RWPE1 (cell line): ENCODE measurements at places on chromosomes 2 and 18.

DNA sequence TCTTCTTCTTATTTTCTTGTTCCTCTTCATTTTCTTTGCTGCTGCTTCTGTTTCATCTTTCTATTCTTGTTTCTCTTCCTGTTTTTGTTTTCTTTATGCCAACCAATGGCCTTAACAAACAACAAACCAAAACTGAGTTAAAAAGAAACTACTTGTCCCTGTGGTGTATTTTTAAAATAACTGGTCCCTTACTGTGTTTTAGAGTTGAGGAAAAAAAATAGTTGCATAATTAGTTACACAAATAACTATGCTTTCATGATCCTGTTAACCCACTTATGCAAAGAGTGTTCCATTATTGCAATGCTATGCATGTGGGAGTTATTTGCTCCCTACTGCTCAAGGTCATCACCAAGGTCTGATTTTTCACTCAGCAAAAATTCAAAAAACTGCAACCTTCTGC is 39.5 kb upstream of the IMP4 start:
- DNase-seq: no peak

- DNase-seq: no peak
These were observed 279.7 kb downstream of the MEIS1 start for GRCh38 chr2:66714610-66715009.

GRCh38 chr2:121919803-121920202 is 164.4 kb downstream of the TSN start:
- DNase-seq: no peak

DNA sequence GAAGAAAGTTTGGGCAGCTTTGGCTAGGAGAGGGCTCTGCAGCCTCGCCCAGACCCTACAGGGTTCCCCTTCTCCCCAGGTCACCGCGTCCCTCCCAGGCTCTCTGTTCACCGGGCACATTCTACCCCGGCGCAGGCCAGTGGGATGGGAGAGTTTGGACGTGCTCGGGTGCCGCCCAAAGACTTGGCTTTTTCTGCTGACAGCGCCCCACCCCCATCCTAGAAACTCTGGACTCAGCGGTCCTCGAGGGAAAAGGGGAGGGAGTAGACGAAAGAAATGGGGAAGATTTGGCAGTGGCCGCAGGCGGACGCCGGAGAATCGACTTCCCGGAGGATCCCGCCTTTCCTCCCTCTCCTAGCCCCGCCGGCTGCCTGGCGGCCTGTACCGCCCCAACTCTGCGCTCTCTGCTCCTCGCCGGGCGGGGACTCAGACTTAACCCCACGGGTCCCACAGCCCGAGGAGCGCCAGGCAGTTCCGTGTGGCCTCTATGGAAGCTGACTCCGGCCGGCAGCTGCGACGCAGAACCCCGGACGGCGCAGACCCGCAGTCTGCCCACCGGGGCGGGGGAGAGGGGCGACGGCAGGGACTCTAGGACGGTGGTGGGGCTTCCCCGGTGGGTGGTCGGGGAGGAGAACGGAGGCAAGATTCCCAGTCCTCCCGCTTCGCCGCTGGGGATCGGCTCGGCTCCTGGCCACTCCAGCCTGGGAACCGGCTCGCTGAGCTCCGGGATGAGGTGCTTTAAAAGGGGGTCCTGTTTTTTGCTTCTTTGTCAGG is 863 bp upstream of the SIX2 start:
- DNase-seq: peak; percentile 63

DNA sequence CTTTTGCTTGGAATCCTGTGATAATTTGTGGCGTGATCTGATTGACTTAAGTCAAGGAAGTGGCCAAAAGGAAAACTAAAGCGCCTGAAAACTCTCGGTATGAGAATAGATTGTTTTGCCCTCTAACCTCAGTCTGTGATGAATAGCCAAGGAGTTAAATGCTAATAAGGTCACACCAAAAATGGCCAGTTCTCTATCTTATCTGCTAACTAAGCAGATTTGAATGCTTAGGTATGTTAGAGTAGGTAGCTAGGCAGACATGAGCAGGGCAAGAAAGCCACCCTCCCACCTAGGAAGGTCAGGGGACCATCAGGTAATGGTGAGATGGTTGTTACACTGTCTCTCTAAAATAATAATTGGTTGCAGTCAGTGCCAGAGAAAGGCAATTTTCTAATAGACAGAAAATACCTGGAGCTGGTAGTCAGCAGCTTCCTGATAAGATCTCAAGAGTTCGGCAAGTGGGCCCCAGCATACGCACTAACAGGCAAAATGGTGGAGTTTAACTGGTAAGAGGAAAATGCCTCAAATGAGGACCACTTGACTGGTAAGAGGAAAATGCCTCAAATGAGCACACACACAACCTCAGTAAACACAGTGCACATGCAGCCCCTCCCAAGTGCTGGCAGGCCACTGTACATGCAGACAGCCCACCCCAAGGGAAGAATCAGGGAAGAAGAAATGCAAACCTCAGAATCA is 468.4 kb downstream of the MBD2 start:
- DNase-seq: no peak

- DNase-seq: no peak
These were observed 595.4 kb downstream of the NYAP2 start for GRCh38 chr2:225994748-225995405.

GRCh38 chr2:99260184-99260583 is 4.7 kb upstream of the LYG2 start:
- no peak for DNase-seq

GRCh38 chr18:74388227-74388626 is 68.9 kb downstream of the DIPK1C start:
- no peak for DNase-seq

DNA sequence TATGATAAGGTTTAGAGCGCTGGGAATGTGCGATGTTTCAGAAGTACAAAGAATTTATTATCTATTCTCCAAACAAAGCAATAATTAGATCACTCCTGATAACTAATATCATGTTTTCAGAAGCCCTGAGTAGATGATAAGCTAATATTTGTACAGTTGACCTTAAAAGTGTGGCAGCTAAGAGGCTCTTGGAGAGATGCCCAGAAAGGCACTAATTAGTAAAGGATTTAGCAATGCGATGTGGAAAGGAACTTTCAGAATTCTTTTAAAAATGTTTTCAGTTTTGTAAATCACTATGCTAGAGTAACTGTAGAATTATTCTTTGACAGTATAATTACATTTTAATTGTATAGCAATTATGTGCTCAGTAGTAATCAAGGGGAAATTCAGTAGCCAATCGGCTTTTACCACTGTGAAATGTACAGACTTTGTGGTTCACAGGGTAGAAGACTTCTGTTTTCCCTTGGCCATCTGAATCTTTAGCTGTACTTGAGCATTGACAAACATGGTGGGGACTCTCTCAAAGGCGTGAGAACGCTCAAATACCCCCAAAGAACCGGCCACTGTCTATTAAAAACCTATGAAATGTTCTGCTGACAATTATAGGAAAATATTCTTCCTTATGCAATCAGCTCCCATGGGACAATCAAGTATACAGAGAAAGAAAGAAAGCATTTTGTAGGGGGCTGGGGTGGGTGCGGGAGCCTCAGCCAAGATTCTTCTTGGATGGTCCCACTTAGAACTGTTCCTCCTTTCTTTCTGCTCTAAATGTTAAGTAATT is 262.8 kb upstream of the AGAP1 start:
- DNase-seq: no peak

- no peak for DNase-seq
These were observed 390.6 kb downstream of the ERBB4 start for GRCh38 chr2:212147921-212148513.

DNA sequence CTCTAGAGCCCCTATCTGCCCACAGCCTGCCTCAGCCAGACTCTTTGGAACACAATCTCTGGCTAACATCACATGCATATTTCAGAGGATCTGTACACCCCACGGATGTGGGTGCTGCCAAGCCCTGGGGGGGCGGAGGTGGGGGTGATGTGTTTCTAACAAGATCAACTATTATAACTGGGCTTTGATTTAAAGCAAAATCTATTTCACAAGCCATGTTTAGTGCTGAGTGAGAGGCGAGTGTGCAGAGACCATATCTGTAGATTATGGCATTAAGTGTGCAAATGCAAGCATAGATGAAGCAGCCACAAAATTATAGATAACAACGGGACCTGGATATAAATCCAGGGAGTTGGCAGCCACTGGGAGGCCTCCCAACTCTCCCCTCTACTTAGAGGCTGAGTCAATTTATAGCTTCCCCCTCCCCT is 135.8 kb upstream of the SMAD2 start:
- DNase-seq: no peak

DNA sequence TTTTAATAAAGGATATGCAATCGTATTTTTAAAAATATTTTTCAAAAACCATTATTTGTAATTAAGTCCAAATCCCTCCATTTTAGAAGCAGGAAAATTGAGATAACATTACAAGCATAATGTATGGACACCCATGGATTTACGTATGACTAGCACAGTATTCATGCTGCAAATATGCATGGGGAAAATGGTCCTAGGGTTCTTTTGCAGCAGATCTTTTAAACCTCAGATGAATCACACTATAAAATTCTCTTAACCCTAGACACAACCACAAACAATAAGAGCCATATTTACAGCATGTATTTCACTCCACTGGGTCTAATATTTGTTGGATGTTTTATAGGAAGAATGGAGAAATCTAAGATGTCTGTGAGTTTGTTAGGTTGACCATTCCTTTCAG is 453.4 kb downstream of the TGIF1 start:
- peak; percentile 69 for DNase-seq

GRCh38 chr2:159902722-159903121 is 104.7 kb upstream of the CD302 start:
- no peak for DNase-seq

DNA sequence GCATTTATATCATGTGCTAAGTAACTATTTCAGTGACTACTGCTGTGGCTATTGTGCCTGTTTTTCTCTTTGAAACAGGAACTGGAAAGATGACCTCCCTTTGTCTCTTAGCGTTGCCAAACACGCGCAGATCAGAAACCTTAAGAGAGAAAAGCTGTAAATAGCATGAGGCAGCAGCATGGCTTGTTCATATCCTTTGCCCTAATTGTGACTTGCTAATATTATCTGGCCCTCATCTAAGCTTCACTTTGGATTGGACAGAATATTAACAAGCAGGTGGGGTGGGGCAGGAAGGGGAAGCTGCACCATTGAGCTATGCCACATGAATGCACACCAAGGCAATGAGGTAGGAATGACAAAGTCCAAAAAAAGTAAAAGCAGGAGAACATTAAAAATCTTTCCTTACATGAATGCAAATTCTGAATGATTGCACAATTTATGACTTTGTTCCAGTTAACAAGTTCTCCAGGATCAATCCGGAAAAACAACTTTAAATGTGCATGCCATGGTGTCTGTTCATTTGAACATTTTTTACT is 128.4 kb downstream of the IRS1 start:
- no peak for DNase-seq

DNA sequence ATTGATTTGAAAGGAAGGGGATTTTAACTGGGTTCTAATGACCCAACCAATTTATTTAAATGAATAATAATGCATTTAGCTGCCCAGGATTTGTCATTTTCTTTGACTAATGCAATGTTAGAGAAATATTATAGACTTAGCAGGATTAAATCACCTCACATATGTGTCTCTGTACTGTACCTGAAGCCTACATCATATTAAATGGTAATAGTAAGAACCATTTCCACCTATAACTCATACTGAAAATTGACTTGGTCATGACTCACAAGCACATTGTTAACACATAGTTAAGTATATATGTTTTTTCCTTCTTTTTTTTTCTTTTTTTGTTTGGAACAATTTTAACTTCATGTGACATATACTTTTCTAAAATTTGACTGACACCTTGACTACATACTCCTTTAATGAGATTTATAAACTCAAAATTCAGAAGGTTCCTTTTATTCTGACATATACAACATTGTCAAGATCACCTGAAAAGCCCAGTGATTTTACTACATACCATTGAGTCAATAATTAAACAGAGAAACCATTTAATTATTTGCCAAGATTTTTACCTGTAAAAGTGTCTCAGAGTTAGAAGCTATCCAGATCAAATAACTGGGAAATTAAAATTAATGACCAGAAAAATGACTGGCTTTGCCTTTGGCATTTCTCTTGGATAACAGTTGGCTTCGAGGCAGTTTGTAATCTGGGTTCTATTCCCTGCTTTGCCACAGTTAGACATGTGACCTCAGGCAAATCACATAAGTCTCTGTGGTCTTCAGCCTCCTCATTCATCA is 58.8 kb upstream of the CDC42EP3 start:
- no peak for DNase-seq

- no peak for DNase-seq
These were observed 65.8 kb downstream of the CCDC138 start for GRCh38 chr2:108852375-108852774.

- DNase-seq: no peak
These were observed 55.9 kb downstream of the ACVR1 start for GRCh38 chr2:157820193-157820592.

DNA sequence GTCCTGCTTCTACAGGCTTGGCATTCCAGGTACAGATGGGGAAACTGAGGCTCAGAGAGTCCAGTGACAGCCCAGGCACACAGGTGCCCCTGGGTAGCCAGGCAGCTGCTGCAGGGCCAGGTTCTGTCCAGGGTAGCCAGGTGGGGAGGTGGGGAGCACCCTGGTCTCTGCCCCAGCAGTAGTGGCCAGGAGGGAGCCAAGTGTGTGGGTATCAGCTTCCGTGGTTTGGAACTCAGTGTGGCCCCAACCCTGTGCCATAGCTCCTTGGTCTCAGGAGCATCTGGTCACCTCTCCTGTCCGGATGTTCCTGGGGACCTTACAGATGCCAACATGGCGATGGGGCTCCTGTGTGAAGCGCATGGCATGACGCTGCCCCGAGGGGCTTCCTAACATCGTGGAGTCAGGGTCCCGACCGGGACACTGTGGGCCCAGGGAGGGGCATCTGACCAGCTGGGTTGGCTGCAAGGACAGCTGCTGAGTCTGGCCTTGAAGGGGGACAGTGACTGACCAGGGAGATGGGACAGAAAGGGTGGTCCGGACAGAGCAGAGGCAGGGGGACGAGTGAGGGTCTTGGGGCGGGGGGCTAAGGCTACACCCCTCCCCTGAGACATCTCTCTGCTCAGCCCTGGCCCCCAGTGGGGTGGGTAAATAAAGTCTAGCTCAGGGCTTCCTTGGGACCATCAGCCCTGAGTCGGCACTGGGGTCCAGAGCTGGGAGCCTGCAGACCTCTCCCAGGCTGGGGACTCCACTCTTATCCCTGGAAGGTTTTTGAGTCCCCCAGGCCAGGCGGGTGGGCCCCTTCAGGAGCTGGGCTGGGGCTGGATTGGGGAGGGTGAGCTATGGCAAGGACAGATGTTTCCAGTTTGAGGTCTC is 76.0 kb upstream of the SMAD7 start:
- no peak for DNase-seq

DNA sequence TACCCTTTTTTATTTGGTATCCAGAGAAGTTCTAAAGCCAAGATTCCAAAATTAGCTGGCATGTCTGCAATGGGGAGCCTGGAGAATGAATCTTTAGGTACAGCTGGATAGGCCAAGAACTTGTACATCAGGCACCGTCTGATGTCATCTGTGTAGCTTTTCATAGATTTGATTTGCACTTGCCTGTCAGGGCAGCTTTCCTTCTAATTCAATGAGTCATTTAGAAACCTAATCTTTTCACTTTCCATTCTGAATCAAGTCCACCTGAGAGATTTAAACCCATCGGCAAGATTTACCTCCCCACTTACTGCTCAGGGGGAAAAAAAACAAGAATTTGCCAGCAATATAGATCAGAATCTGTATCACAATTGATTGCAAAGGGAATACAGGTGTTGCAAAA is 60.9 kb upstream of the ACAA2 start:
- DNase-seq: no peak

GRCh38 chr2:226118471-226119429 is 680.9 kb downstream of the IRS1 start:
- DNase-seq: peak; percentile 60

GRCh38 chr18:49183921-49184320 is 233.2 kb upstream of the SMAD7 start:
- no peak for DNase-seq
